ENCODE measurements at places on chromosomes 5 and 9. TPM values are rescaled to one million over a fixed set of nuclear protein-coding genes. Genes with fewer than 3 reads are reported as not detected.

The PCDHB12 gene
- 2.5 TPM for total RNA-seq

The C8G gene
- not detected for total RNA-seq

The RASGEF1C gene
- total RNA-seq: 2.5 TPM

The OR1L6 gene
- not detected for total RNA-seq

The HK3 gene
- total RNA-seq: 7.4 TPM

DNA sequence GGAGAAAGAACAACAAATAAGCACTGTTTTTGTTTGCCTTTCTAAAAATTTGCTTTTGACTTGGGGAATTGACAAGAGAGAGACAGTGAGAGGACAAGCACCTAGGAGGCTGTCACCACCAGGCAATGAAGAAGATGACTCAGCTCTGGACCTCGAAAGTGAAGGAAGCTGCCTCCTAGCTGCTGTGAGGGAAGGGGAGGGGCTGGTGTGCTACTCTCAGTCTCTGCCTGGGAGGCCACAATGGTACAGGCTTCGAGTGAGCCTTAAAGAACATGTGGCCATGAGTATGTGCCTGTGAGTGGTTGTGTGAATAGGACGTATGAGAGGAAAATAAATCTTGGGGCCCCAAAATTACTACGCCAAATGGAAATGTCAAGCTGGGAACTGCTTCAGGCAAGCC is 7.1 kb upstream of the PLK2 start:
- H3K27ac ChIP-seq: no peak overlapping the region
- H3K27me3 ChIP-seq: no peaks in the 10 kb centered on the region
- H3K4me1 ChIP-seq: no peaks in the 10 kb centered on the region
- no peaks in the 10 kb centered on the region for H3K36me3 ChIP-seq
- H3K4me3 ChIP-seq: no peak overlapping the region
- no peak for DNase-seq

DNA sequence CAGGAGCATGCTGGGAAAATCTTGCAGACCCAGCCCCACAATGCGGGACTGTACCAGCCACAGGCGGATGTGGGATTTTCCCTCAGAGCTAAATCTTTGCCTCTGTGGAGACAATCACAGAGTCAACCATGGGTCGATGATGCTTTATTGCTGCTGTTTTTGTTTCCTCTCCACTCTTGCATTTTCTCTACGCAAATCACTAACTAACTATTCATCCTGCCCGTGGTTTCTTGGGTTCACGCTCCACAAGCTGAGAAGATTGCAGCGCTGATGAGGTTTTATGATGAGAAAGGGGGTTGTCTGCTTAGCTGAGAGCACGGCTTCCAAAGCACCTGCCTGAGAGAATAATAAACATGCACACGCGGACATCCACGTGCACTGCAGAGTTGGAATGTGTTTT is 500.2 kb upstream of the ADAMTS16 start:
- H3K27me3 ChIP-seq: no peaks in the 10 kb centered on the region
- DNase-seq: no peak
- H3K4me1 ChIP-seq: no peaks in the 10 kb centered on the region

GRCh38 chr9:4430432-4431261 is 59.6 kb upstream of the SLC1A1 start:
- H3K27me3 ChIP-seq: no peaks in the 10 kb centered on the region
- no peak for DNase-seq
- no peak overlapping the region for H3K27ac ChIP-seq
- no peaks in the 10 kb centered on the region for H3K36me3 ChIP-seq
- H3K4me1 ChIP-seq: no peaks in the 10 kb centered on the region

GRCh38 chr5:180026734-180027458 is 44.7 kb downstream of the RNF130 start:
- no peak overlapping the region for H3K4me3 ChIP-seq
- H3K27ac ChIP-seq: no peak overlapping the region
- no peaks in the 10 kb centered on the region for H3K4me1 ChIP-seq
- no peaks in the 10 kb centered on the region for H3K36me3 ChIP-seq
- H3K27me3 ChIP-seq: no peaks in the 10 kb centered on the region
- no peak for DNase-seq

DNA sequence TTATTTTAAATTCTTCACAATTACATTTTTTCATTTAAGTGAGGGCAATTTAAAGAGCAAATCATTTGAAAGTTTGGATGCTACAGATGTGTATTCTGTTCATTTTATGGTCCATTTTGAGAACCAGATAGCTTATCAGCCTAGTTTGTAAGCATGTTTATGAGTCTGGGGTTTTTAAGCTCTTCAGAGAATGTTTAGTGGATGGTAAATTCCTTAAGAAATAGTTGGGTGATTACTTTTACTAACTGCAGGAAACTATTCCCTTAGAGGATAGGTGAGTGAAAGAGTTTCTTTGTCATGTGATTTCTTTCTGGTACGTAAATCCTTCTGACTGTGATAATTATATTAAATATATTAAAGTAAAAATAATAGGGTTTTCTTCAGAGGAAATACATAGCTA is 17.6 kb downstream of the RASGRF2 start:
- no peak for DNase-seq
- H3K4me1 ChIP-seq: no peaks in the 10 kb centered on the region
- no peak overlapping the region for H3K4me3 ChIP-seq
- no peaks in the 10 kb centered on the region for H3K27me3 ChIP-seq

GRCh38 chr5:113520429-113520828 is 6.9 kb downstream of the YTHDC2 start:
- H3K36me3 ChIP-seq: no peaks in the 10 kb centered on the region
- no peak overlapping the region for H3K4me3 ChIP-seq
- H3K4me1 ChIP-seq: peaks cover 26% of the 10 kb centered on the region
- H3K27me3 ChIP-seq: no peaks in the 10 kb centered on the region

- no peak for DNase-seq
- no peak overlapping the region for H3K27ac ChIP-seq
- no peaks in the 10 kb centered on the region for H3K36me3 ChIP-seq
- H3K4me1 ChIP-seq: no peaks in the 10 kb centered on the region
- no peaks in the 10 kb centered on the region for H3K27me3 ChIP-seq
Observed at GRCh38 chr9:136656183-136656738, 6.5 kb upstream of the EGFL7 start.

GRCh38 chr9:4678679-4679267 is 596 bp upstream of the CDC37L1 start:
- no peaks in the 10 kb centered on the region for H3K27me3 ChIP-seq
- no peak for DNase-seq

DNA sequence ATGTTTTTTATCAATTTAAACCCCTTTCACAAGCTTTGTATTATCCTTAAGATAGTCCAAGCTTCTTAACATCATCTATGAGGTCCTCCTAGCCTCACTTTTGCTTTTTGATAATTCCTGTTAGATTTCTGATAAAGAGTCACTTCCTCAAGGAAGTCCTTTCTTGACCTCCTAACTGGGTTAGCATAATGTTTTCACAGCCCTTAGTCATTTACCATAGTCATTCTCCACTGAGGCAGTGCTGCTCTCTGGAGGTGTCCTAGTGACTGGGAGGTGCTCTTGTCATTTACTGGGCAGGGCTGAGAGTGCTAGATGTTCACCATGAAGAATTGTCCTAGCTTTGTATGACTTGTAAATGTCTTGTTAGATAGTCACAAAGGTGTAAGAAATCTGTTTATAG is 26.4 kb downstream of the TNPO1 start:
- DNase-seq: no peak
- H3K36me3 ChIP-seq: no peaks in the 10 kb centered on the region
- no peak overlapping the region for H3K4me3 ChIP-seq
- peaks cover 71% of the 10 kb centered on the region for H3K4me1 ChIP-seq
- H3K27ac ChIP-seq: no peak overlapping the region

DNA sequence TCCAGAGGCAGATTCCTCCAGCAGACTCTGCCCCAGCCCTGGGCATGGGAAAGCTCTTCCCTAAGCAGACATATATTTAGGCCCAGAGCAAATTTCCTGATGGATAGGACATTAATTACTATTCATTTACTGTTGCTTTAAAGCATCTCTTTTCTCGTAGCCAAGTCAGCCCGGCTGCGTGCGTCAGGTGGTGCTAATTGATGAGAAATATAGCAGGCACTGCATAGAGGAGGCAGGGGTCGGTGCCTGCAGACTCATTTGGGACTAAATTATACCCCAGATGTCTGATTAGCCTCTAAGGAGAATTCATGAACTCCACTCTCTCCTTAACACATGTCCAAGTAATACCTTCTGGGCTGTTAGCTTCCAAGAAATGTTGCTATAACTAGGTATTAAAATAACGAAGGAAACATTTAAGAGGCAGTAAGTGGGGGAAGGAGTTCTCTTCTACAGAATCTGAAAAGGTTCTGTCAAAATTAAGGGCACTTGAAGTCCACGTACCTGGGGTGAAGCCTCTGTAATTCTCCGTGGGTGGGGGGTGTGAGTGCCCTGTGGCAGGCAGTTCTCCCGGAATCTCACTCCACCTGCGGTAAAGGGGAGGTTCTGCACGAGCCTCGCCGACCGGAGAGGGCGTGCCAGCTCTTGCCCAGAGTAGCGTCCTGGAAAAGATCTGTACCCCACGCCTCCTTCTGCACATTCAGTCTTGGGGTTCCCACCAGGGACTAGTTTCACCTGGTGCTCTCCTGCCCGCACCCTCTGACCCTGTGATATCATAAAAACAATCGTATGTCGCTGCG is 115.9 kb upstream of the FCN2 start:
- H3K4me3 ChIP-seq: no peak overlapping the region
- H3K27ac ChIP-seq: no peak overlapping the region
- H3K27me3 ChIP-seq: no peaks in the 10 kb centered on the region
- DNase-seq: no peak
- H3K4me1 ChIP-seq: peaks cover 8% of the 10 kb centered on the region
- H3K36me3 ChIP-seq: peaks cover 44% of the 10 kb centered on the region

DNA sequence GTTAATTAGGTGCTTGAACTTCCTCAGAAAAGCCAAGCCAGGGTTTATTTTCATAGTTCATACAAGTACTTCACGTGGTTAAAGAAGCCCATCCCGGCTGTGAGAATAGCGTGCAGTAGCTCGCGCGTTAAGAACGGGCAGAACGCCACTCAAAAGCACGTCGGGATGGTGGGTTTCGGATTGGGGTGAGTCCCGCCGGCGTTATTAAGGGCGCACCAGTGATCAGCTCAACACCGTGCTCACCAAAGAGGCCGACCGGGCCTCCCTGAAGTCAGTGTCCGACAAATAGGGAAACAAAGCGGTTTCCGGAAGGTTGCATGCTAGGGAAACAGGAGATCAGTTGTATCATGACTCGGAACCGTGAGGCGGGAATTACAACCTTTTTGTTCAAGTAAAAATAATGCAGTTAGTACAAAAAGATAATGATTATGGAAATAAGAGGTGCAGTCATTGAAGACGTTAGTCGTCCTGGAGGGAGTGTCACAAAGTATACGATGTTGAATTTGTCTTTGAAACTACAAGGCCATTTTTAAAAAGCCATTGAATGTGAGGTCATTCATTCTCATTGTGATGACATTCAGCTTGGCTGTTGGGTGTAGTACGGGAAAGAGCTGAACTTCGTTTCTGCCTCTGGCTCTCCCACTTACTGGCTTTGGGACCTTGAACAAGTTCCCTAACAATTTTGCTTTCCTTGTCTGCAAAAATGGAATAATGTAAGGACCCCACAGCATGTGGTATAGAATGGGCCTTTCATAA is 992 bp downstream of the SETD9 start:
- no peaks in the 10 kb centered on the region for H3K27me3 ChIP-seq
- no peak for DNase-seq
- no peaks in the 10 kb centered on the region for H3K36me3 ChIP-seq
- H3K27ac ChIP-seq: peak overlapping the region; percentile 95
- peaks cover 8% of the 10 kb centered on the region for H3K4me1 ChIP-seq

GRCh38 chr5:143207563-143208364 is 195.7 kb downstream of the NR3C1 start:
- DNase-seq: no peak
- no peaks in the 10 kb centered on the region for H3K27me3 ChIP-seq
- peaks cover 13% of the 10 kb centered on the region for H3K4me1 ChIP-seq

- H3K27me3 ChIP-seq: no peaks in the 10 kb centered on the region
- peak overlapping the region; percentile 49 for H3K4me3 ChIP-seq
- peak; percentile 93 for DNase-seq
- H3K4me1 ChIP-seq: peaks cover 70% of the 10 kb centered on the region
- H3K27ac ChIP-seq: peak overlapping the region; percentile 100
- H3K36me3 ChIP-seq: no peaks in the 10 kb centered on the region
Observed at GRCh38 chr9:129459547-129460322, 161.2 kb downstream of the C9orf50 start.

GRCh38 chr5:64944868-64945267 is 176.1 kb downstream of the CWC27 start:
- no peaks in the 10 kb centered on the region for H3K36me3 ChIP-seq
- H3K4me3 ChIP-seq: no peak overlapping the region
- peaks cover 6% of the 10 kb centered on the region for H3K4me1 ChIP-seq
- no peak overlapping the region for H3K27ac ChIP-seq
- H3K27me3 ChIP-seq: no peaks in the 10 kb centered on the region

GRCh38 chr5:32265902-32266301 is 46.8 kb downstream of the MTMR12 start:
- no peak overlapping the region for H3K27ac ChIP-seq
- H3K4me1 ChIP-seq: peaks cover 3% of the 10 kb centered on the region
- no peaks in the 10 kb centered on the region for H3K36me3 ChIP-seq
- no peak overlapping the region for H3K4me3 ChIP-seq
- DNase-seq: no peak
- H3K27me3 ChIP-seq: no peaks in the 10 kb centered on the region

DNA sequence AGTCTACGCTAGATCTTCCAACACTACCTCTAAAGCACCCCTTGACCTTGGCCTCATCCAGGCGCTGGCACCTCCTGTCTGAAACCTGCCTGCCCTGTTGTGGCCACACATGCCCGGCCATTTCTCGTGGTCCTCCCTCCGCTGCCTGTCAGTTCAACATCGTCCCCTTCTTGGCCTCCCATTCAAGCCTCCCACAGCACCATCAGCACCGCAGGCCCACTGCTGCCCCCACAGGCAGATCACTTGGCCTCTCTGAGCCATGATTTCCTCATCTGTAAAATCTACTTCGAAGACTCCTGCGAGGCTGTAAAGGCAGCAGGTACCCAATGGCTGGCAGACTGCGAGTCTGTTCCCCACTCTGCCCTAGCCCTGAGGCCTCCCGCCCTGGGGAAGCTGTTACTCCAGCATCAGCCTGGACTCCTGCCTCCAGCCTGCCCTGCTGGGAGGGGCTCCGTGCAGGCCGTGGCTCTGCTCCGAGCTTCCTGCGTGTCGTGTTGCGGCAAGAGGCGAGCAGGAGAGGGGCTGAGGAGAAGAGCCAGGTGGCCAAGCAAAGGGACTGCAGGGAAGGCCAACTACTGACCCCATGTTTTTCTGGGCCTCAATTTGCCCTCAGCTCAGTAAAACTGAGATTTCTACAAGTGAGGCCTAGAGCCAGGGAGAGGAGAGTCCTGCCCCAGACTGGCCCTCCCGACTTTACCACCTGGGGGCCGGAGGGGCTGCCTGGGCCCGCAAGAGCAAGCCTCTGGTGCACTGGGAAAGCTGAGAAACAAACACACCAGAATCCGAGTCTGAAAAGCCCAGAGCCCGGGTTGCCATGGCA is 70.5 kb upstream of the LRRTM2 start:
- H3K4me3 ChIP-seq: no peak overlapping the region
- H3K27ac ChIP-seq: no peak overlapping the region
- no peaks in the 10 kb centered on the region for H3K4me1 ChIP-seq
- no peaks in the 10 kb centered on the region for H3K36me3 ChIP-seq
